ENCODE measurements at places on chromosomes 3 and 15.

DNA sequence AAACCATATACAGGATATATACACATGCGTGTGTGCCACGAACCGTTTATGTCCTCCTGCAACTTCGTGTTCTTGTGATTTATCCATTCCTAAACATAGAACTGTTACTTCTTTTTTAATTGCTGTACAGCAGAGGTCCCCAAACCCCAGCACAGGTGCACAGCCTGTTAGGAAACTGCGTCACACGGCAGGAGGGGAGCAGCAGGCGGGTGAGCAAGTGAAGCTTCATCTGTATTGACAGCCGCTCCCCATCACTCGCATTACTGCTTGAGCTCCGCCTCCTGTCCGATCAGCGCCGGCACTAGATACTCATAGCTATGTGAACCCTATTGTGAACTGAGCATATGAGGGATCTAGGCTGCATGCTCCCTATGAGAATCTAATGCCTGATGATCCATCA lies 34.9 kb upstream of the NRROS start:
- H3K36me3 ChIP-seq: no peaks in the 10 kb centered on the region
- H3K27ac ChIP-seq: no peak overlapping the region
- no peaks in the 10 kb centered on the region for H3K27me3 ChIP-seq
- H3K4me1 ChIP-seq: no peaks in the 10 kb centered on the region
- no peak for DNase-seq

- H3K27me3 ChIP-seq: no peaks in the 10 kb centered on the region
- H3K27ac ChIP-seq: no peak overlapping the region
- H3K36me3 ChIP-seq: no peaks in the 10 kb centered on the region
- H3K4me1 ChIP-seq: peaks cover 68% of the 10 kb centered on the region
- no peak for DNase-seq
These were observed 1.4 kb downstream of the CSK start for GRCh38 chr15:74783072-74783807.

DNA sequence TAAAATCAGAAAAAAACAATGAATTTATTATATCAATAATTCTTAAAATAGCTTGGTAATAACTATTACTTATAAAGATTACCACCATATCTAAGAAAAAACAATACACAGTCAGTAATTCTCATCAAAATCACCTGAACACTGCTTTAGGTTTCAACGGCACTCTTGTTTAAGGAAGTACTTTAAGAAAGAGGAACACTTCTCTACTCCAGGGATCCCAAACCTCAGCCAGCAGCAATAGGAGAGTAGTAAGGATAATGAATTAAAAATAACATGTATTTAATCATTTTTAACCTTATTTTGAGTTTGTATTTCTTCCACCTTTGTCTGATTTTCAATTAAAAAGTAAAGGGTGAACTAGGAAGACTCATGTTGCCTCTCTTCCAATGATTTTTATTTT lies 494.0 kb upstream of the NR2F2 start:
- H3K4me3 ChIP-seq: no peak overlapping the region
- no peaks in the 10 kb centered on the region for H3K36me3 ChIP-seq
- no peak for DNase-seq
- peaks cover 9% of the 10 kb centered on the region for H3K4me1 ChIP-seq
- H3K27me3 ChIP-seq: no peaks in the 10 kb centered on the region
- no peak overlapping the region for H3K27ac ChIP-seq

DNA sequence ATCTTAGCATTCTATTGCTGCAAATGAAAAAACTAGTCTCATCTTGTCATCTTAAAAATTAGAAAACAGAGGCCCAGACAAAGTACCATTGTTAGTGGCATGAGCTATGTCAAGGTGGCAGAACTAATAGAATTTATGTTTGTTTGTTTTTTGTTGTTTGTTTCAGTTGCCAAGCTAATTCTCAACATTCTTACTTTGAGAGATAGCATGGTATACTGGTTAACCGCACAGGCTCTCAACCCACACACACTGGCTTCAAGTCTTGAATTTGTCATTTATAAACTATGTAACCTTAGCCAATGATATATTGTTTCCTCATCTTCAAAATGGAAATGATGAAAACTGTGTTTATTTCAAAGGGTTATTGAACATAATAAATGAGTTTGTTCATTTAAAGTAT lies 367.6 kb upstream of the PLSCR5 start:
- no peaks in the 10 kb centered on the region for H3K36me3 ChIP-seq
- no peaks in the 10 kb centered on the region for H3K27me3 ChIP-seq
- no peaks in the 10 kb centered on the region for H3K4me1 ChIP-seq
- no peak overlapping the region for H3K27ac ChIP-seq
- DNase-seq: no peak

- H3K27ac ChIP-seq: no peak overlapping the region
- H3K36me3 ChIP-seq: no peaks in the 10 kb centered on the region
- H3K4me3 ChIP-seq: no peak overlapping the region
These were observed 15.2 kb upstream of the MME start for GRCh38 chr3:155064920-155065319.

Data from thoracic aorta (tissue), 2 donors.